HFFc6 (cell line): ENCODE measurements at places on chromosomes 6 and 20. TPM values are rescaled to one million over a fixed set of nuclear protein-coding genes. Genes with fewer than 3 reads are reported as not detected.

Gene OPN5
- not detected in 2 replicates for total RNA-seq

Gene AVP
- not detected in 3 replicates for total RNA-seq

Gene RHAG
- total RNA-seq = not detected in 3 replicates

Gene SRMS
- total RNA-seq = not detected in 2 replicates

Gene CST2
- total RNA-seq = not detected in 3 replicates

Gene OR2B6
- not detected in 3 replicates for total RNA-seq

DNA sequence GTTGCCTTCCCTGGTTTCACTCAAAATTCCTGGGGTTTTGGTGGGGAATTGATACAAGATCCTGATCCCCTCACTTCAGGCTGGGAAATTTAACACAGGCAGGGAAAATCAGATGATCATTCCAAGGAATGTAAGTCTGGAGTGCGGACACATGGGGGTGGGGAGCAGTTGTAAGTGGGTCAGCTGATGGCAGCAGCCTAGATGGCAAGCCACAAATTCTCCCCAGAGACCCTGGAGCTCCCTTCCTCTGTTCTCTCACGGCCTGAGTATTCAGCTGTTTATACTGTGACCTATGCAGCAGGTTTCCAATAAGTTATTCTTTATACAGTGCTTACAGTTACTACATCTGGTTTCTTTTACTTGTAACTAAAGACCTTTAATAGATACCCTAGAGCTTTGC lies 144.9 kb downstream of the SH3BGRL2 start:
- no peak for DNase-seq
- no peak overlapping the region for H3K4me3 ChIP-seq
- peaks cover 7% of the 10 kb centered on the region for H3K4me1 ChIP-seq
- no peaks in the 10 kb centered on the region for H3K36me3 ChIP-seq
- H3K27ac ChIP-seq = no peak overlapping the region

DNA sequence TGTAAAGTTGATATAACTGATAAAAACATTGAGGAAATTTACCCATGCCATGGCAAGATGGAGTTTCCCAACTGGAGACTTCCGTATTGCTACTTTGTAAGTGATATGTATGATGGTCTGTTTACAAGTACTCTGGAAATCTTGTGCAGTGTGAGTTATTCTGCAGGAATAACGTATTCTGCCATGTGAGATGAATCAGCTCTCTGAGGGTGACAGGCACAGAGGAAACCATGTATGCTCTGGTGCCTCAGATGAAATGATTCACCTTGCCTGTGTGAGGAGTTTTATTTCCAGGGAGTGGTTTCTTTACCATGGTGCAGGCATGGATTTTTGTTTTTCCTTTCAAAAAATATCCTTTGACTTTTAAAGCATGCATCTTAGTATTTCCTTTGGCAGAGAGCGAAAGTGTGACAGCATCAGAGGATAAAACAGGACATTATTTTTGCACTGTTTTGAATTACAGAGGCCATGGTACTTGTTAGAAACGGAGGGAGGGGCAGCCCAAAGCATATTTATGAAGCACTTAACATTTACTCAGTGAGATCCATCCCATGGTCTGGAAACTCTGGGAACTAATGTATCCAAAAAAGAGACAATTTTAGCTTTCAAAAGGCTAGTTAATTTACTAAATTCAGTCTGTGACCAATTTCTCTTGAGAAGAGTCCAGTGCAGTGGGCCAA lies 36.0 kb upstream of the MTRF1L start:
- no peaks in the 10 kb centered on the region for H3K36me3 ChIP-seq
- H3K4me1 ChIP-seq = peaks cover 11% of the 10 kb centered on the region
- DNase-seq = peak; percentile 46
- H3K27me3 ChIP-seq = no peaks in the 10 kb centered on the region; the same call in 1 of the 2 replicates
- no peak overlapping the region for H3K4me3 ChIP-seq

- H3K4me1 ChIP-seq = no peaks in the 10 kb centered on the region
- no peaks in the 10 kb centered on the region for H3K36me3 ChIP-seq
- no peak overlapping the region for H3K27ac ChIP-seq
- no peak for DNase-seq
Observed at GRCh38 chr20:33071198-33071597, 8.2 kb upstream of the BPIFB4 start.

DNA sequence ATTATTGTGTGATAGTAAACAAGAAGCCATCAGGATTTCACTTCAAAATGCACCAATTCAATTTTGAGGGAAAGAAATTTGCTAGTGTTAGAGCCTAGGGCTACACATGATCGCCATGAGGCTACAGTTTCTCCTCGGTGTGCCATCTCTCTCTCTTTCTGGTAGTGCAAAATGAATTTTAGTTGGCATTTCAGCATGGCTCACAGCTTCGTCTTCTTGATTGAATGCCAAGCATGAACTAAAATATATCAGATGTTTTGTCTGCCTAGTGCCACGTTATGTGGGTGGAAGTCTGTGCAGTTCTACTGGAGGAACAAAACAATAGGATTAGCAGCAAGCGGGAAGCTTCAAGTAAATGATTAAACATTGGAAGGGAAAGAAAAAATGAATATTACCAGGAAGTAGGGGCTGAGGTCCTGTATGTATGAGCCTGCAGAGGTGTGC lies 6.8 kb upstream of the MRAP2 start:
- no peak overlapping the region for H3K27ac ChIP-seq
- DNase-seq = no peak
- H3K4me3 ChIP-seq = no peak overlapping the region
- H3K27me3 ChIP-seq = peaks cover 1% of the 10 kb centered on the region; the same call in 1 of the 2 replicates

DNA sequence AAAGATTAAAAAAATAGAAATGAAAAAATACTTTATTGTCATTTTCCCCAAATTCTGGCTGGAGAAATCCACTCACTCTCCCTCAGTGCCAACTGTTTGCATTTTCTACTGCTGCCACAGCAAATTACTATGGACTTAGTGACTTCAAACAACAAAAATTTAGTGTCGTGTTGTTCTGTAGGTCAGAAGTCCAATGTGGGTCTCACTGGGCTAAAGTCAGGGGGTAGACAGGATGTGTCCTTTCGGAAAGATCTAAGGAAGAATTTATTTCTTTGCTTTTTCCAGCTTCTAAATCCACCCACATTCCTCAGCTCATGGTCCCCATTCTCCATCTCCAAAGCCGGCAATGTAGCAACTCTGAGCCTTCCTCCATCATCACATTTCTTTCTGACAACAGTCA lies 453.3 kb downstream of the KIF16B start:
- no peaks in the 10 kb centered on the region for H3K27me3 ChIP-seq
- H3K4me3 ChIP-seq = no peak overlapping the region
- no peak overlapping the region for H3K27ac ChIP-seq
- H3K36me3 ChIP-seq = no peaks in the 10 kb centered on the region
- no peak for DNase-seq

- peak overlapping the region; percentile 68 for H3K4me3 ChIP-seq
- peak overlapping the region; percentile 64 for H3K27ac ChIP-seq
- peaks cover 9% of the 10 kb centered on the region for H3K4me1 ChIP-seq
- peaks cover 23% of the 10 kb centered on the region for H3K27me3 ChIP-seq
Observed at GRCh38 chr20:57628047-57628961, 8.1 kb upstream of the ZBP1 start.

- no peaks in the 10 kb centered on the region for H3K36me3 ChIP-seq
- DNase-seq = no peak
- H3K27me3 ChIP-seq = peaks cover 13% of the 10 kb centered on the region
Observed at GRCh38 chr20:38591474-38592410, 9.9 kb upstream of the ARHGAP40 start.

DNA sequence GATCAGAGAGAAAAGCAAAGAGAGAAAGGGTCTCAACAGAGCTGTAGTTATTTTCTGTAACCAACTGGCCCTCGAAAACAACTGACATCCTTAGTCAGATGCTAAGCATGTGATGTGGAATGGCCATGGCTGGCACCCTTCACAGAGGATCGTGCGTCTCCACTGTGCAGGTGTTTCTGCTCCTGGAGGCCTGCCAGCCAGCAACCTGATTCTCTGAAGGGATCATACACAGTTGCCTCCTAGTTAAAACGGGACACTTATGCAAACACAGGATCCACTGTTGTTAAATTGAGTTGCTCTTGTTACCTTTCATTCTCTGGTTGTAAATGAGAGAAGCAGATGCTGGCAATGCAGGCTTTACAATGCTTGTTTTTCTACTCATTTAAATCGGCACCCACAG lies 148.5 kb downstream of the HDGFL1 start:
- H3K4me3 ChIP-seq = no peak overlapping the region
- no peaks in the 10 kb centered on the region for H3K4me1 ChIP-seq
- H3K27ac ChIP-seq = no peak overlapping the region
- no peak for DNase-seq
- H3K36me3 ChIP-seq = no peaks in the 10 kb centered on the region

- H3K4me1 ChIP-seq = peaks cover 45% of the 10 kb centered on the region
- H3K27me3 ChIP-seq = no peaks in the 10 kb centered on the region
- H3K27ac ChIP-seq = peak overlapping the region; percentile 99
Observed at GRCh38 chr6:132130626-132131298, 179.6 kb upstream of the CCN2 start.

GRCh38 chr20:15945289-15945688 lies 628.0 kb downstream of the KIF16B start:
- H3K4me3 ChIP-seq = no peak overlapping the region
- no peaks in the 10 kb centered on the region for H3K27me3 ChIP-seq
- H3K36me3 ChIP-seq = no peaks in the 10 kb centered on the region
- H3K4me1 ChIP-seq = no peaks in the 10 kb centered on the region

- no peak overlapping the region for H3K4me3 ChIP-seq
- H3K36me3 ChIP-seq = no peaks in the 10 kb centered on the region
- no peaks in the 10 kb centered on the region for H3K27me3 ChIP-seq
- H3K27ac ChIP-seq = no peak overlapping the region
Observed at GRCh38 chr6:131910956-131911355, 40.2 kb downstream of the CCN2 start.

GRCh38 chr6:119446115-119446554 lies 96.6 kb upstream of the MAN1A1 start:
- H3K36me3 ChIP-seq = peaks cover 12% of the 10 kb centered on the region; the same call in 1 of the 2 replicates
- H3K27me3 ChIP-seq = peaks cover 1% of the 10 kb centered on the region; the same call in 1 of the 2 replicates
- no peak overlapping the region for H3K4me3 ChIP-seq
- DNase-seq = no peak

DNA sequence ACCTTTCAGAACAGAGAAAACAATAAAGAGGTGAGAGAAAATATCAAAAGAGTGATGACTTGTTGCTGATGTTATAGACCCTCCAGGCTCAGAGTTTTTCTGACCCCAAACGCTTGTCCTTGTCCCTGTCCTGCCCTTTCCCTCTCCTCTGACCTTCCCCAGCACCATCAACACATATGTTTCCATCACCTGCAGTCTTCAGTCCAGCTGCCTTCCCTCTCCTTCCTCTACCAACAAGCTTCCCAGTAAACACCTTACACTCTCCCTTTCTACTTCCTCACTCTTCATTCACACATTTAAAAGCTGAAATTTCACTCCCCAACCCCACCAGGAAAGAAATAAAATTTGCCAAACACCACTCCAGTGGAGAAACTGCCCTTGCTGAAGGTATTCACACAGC lies 25.4 kb upstream of the AFDN start:
- H3K4me1 ChIP-seq = no peaks in the 10 kb centered on the region
- DNase-seq = no peak
- H3K4me3 ChIP-seq = no peak overlapping the region
- H3K36me3 ChIP-seq = no peaks in the 10 kb centered on the region

DNA sequence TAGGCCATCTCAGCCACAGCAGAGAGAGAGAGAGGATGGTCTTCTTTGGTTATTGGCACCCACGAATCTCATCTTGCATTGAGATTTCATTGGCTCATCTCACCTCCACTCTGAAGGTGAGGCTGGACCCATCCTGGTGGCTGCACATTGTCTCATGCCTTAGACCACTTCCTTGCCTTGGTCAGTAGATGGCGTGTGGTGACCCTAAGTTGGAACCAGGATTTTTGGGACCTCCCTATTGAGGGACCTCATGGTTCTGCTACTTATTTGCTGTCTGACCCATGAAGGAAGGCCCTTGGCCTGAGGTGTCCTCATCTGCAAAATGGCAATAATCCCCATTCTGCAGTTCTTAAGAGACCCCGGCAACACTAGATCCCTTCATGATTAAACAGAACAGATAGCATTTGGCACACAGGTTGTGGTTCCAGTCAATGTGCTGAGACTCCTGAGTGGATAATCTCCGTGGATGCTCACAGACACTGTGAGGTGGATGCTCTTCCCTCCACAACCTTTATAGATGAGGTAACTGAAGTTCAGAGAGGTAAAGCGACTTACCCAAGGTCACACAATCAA lies 21.5 kb upstream of the AAR2 start:
- H3K4me1 ChIP-seq = no peaks in the 10 kb centered on the region
- no peak overlapping the region for H3K4me3 ChIP-seq
- no peak overlapping the region for H3K27ac ChIP-seq
- H3K36me3 ChIP-seq = no peaks in the 10 kb centered on the region

- H3K36me3 ChIP-seq = peaks cover 13% of the 10 kb centered on the region
- no peak for DNase-seq
- peaks cover 2% of the 10 kb centered on the region; the same call in 1 of the 2 replicates for H3K27me3 ChIP-seq
- H3K4me1 ChIP-seq = peaks cover 8% of the 10 kb centered on the region; the same call in 1 of the 2 replicates
- H3K4me3 ChIP-seq = no peak overlapping the region
Observed at GRCh38 chr6:161222706-161223234, 51.1 kb downstream of the AGPAT4 start.

DNA sequence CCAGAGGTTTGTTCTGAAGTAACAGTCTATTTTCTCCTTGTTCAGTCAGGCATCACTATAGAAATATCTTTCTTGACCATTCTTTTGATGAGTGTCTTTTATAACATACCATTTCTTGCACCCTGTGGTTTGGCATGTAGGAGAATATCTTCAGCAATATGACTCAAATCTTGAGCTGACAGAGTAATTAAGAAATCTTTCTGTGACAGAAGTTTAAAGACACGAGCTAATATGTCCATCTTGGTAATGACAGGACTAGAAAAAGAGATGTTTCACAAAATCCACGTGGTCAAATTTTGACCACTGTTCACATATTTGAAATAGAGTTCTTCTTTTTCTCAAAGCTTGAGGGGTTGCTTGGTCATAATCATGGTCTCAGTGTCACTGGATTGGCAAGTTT lies 149.9 kb downstream of the MYB start:
- no peak overlapping the region for H3K4me3 ChIP-seq
- DNase-seq = peak; percentile 10
- peaks cover 18% of the 10 kb centered on the region for H3K4me1 ChIP-seq
- no peaks in the 10 kb centered on the region for H3K27me3 ChIP-seq

- H3K27me3 ChIP-seq = peaks cover 16% of the 10 kb centered on the region
- DNase-seq = no peak
- no peaks in the 10 kb centered on the region for H3K36me3 ChIP-seq
Observed at GRCh38 chr20:62872184-62872847, 10.7 kb upstream of the TCFL5 start.

- DNase-seq = peak; percentile 73
- H3K36me3 ChIP-seq = peaks cover 49% of the 10 kb centered on the region
- H3K27me3 ChIP-seq = peaks cover 2% of the 10 kb centered on the region
Observed at GRCh38 chr6:129635396-129636130, 74.4 kb downstream of the ARHGAP18 start.

GRCh38 chr6:80467408-80467807 lies 360.9 kb downstream of the BCKDHB start:
- no peak overlapping the region for H3K4me3 ChIP-seq
- H3K4me1 ChIP-seq = peaks cover 21% of the 10 kb centered on the region
- no peaks in the 10 kb centered on the region for H3K36me3 ChIP-seq

GRCh38 chr20:967796-968742 lies 34.0 kb downstream of the RSPO4 start:
- H3K4me1 ChIP-seq = no peaks in the 10 kb centered on the region
- H3K27ac ChIP-seq = no peak overlapping the region
- peaks cover 32% of the 10 kb centered on the region for H3K27me3 ChIP-seq
- H3K36me3 ChIP-seq = no peaks in the 10 kb centered on the region

GRCh38 chr6:143607974-143608373 lies 69.8 kb upstream of the PHACTR2 start:
- no peaks in the 10 kb centered on the region for H3K36me3 ChIP-seq
- H3K4me3 ChIP-seq = no peak overlapping the region
- H3K4me1 ChIP-seq = peaks cover 14% of the 10 kb centered on the region
- no peak overlapping the region for H3K27ac ChIP-seq
- no peak for DNase-seq
- H3K27me3 ChIP-seq = no peaks in the 10 kb centered on the region

- no peaks in the 10 kb centered on the region for H3K36me3 ChIP-seq
- DNase-seq = no peak
- H3K4me1 ChIP-seq = no peaks in the 10 kb centered on the region
Observed at GRCh38 chr6:68046756-68047155, 588.3 kb upstream of the ADGRB3 start.
